Transverse colon (tissue), 4 donors: ENCODE measurements at places on chromosomes 13 and 19. TPM values are rescaled to one million over a fixed set of nuclear protein-coding genes. Genes with fewer than 3 reads are reported as not detected.
A peak's percentile ranks its signal among the peaks of the same experiment; 100 is the strongest.

The HCST gene
- 9.4 TPM for total RNA-seq

The ZNF431 gene
- 17.1 TPM for total RNA-seq

The GPALPP1 gene
- 30.3 TPM for total RNA-seq

The ACER1 gene
- not detected for total RNA-seq

The CEACAM6 gene
- total RNA-seq, result 33.8 TPM

The OR7A5 gene
- total RNA-seq, result not detected

The KLK4 gene
- not detected for total RNA-seq

DNA sequence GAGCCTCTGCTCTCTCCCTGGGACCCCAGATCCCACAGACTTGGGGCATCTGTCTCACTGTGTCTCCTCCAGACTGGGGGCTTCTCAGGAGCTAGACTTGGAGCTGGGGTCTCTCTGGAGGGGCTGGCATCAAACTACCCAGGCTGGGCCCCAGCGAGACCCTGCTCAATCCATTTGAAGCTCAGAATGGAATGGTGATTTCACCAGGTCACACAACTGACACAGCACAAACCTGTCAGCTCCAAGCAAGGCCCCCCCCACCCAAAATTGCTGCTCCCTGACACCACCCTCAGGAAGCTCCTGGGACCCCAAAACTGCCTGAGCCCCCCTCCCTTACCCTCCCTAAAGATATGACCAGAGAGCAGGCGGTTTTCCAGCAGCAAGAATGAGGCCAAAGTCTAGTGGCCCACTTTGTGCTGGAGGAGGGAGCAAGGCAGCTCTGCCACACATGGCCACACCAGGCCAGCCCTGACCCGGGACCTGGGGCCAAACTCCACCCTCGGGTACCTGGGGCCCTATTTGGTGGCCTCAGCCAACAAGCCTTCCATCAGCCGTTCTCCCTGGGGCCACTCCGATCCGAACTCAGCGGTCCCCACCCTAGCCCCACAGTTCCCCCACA is 2.4 kb downstream of the NR2F6 start:
- no peaks in the 10 kb centered on the region for H3K36me3 ChIP-seq
- H3K27ac ChIP-seq, result peak overlapping the region; percentile 93
- peak; percentile 60 for DNase-seq
- peak overlapping the region; percentile 95 for H3K4me3 ChIP-seq

DNA sequence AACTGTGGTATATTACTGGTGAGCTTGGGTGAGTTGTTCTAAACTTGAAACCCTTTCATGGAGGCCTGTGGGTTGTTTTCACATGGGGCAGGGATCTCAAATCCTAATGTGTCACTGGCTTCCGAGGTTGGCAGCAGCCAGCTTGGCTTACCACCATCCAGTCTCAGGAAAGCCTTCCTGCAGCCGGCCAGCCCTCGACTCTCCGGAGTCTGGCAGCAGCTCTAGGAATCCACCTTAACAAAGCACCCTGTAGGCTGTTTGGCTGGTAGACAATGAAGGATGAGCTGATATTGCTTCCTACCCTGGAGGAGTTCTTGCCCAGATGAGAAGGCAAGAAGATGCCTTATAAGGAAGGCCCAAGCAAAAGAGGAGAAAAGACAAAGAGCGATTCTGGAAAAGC is 188.3 kb downstream of the KLF12 start:
- no peaks in the 10 kb centered on the region for H3K27me3 ChIP-seq
- no peaks in the 10 kb centered on the region for H3K4me1 ChIP-seq
- no peaks in the 10 kb centered on the region for H3K36me3 ChIP-seq
- H3K4me3 ChIP-seq, result no peak overlapping the region

DNA sequence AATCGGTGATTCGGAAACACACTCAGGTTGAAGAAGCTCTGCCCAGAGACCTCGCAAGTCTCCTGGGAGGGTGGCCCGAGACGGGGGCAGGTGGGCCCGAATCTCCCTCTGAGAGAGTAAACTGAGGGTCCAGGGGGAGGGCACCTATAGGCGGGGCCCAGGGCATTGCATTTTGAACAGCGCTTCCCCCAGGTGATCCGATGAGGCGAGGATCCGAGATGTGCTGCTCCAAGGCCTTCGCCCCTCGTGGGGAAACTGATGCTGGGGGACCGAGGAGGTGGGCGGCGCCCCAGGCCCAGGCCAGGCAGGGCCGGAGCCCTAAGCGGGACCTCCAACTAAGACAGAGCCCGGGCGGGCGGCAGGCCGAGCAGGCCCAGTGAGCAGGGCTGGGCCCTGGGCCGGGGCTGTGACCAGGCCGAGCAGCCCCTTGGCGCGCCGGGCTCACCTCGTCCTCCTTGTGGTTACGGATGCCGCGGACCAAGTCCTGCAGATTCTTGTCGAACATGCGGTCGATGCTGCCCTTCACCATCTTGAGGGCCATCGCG is 500 bp downstream of the AP3D1 start:
- H3K4me1 ChIP-seq, result peaks cover 39% of the 10 kb centered on the region
- H3K27ac ChIP-seq, result peak overlapping the region; percentile 88
- DNase-seq, result peak; percentile 35

- H3K36me3 ChIP-seq, result peaks cover 6% of the 10 kb centered on the region
- no peak overlapping the region for H3K27ac ChIP-seq
- no peaks in the 10 kb centered on the region for H3K27me3 ChIP-seq
- H3K4me3 ChIP-seq, result no peak overlapping the region
Measured at GRCh38 chr13:41613471-41613870, 156.1 kb downstream of the RGCC start.

- DNase-seq, result peak; percentile 73
- H3K4me1 ChIP-seq, result peaks cover 6% of the 10 kb centered on the region
- no peaks in the 10 kb centered on the region for H3K27me3 ChIP-seq
- no peaks in the 10 kb centered on the region for H3K36me3 ChIP-seq
Measured at GRCh38 chr13:20495087-20496023, 30.3 kb downstream of the CRYL1 start.

- no peaks in the 10 kb centered on the region for H3K27me3 ChIP-seq
- no peak for DNase-seq
- no peak overlapping the region for H3K27ac ChIP-seq
- no peaks in the 10 kb centered on the region for H3K36me3 ChIP-seq
- no peak overlapping the region for H3K4me3 ChIP-seq
Measured at GRCh38 chr13:110571896-110572777, 10.6 kb upstream of the RAB20 start.

GRCh38 chr13:100666124-100666523 is 8.5 kb downstream of the TMTC4 start:
- no peak for DNase-seq
- H3K4me3 ChIP-seq, result no peak overlapping the region
- no peaks in the 10 kb centered on the region for H3K27me3 ChIP-seq
- H3K27ac ChIP-seq, result no peak overlapping the region
- peaks cover 30% of the 10 kb centered on the region for H3K36me3 ChIP-seq

DNA sequence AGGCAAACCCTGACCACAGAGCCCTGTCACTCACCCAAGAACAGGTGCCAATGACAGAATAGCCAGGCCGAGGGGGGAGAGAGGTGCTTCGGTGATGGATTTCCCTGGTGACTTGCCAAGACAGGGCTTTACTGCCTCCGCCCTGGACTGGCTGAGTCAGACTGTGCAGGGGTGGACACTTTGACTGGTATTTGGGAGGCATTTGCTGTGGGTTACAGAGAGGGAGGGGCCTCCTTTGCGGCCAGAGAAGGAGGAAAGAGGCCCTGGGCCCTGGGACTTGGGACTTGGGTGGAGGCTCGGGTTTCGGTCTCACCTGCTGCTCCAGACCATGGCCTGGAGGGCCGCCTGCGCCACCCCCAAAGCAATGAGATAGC is 4.6 kb upstream of the EPS8L1 start:
- no peak overlapping the region for H3K4me3 ChIP-seq
- peak overlapping the region; percentile 47 for H3K27ac ChIP-seq
- peaks cover 3% of the 10 kb centered on the region for H3K4me1 ChIP-seq
- no peaks in the 10 kb centered on the region for H3K36me3 ChIP-seq
- H3K27me3 ChIP-seq, result peaks cover 42% of the 10 kb centered on the region
